ENCODE measurements at places on chromosomes 1 and 21.

- no peak for DNase-seq
Observed at GRCh38 chr21:45161038-45161945, 86.9 kb downstream of the ADARB1 start.

- DNase-seq, result no peak
Observed at GRCh38 chr1:100358210-100358609, 5.9 kb downstream of the CDC14A start.

- DNase-seq, result no peak
Observed at GRCh38 chr1:215875712-215876111, 308.6 kb downstream of the KCTD3 start.

DNA sequence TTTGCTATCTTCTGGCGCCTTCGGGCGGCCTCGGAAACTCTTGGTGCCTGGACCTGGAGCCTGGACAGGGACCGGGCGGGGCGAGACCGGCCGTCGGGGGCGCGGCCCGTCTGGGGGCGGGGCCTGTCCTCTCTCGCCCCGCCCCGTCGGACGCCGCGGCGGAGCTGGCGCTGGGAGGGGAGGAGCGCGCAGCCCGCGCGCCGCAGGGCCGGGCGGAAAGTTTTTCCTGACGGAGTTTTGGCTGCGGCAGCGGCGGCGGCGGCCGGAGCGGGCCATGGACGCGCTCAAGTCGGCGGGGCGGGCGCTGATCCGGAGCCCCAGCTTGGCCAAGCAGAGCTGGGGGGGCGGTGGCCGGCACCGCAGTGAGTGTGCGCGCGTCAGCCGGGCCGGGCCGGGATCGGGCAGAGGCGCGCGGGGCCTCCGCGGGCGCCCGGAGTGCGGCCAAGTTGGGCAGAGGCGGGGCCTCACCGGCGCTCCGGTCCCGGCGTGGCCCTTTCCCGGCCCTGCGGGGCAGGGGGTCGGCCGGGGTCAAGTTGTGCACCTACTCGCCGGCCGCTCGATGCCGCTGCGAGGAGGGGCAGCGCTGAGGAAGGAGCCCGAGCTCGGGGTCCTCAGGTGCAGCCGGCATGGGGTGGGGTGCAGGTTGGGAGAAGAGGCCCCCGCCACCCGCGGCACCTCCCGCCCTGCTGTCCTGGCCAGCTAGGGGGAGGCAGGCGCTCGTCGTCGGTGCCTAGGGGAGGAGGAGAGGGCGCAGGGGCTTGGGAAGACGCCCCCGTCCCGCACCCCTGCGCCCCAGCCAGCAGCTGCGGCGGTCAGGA lies at the start of gene LDLRAP1:
Gene LDLRAP1, plus strand, starts transcription at position 182 of the 818 bp plus-strand sequence. Its CDS starts 93 bp downstream, at position 275.
- peak; percentile 78 for DNase-seq

- no peak for DNase-seq
Observed at GRCh38 chr1:115182012-115182715, 92.9 kb upstream of the TSPAN2 start.

GRCh38 chr1:230622151-230622550 lies 20.1 kb upstream of the COG2 start:
- no peak for DNase-seq

DNA sequence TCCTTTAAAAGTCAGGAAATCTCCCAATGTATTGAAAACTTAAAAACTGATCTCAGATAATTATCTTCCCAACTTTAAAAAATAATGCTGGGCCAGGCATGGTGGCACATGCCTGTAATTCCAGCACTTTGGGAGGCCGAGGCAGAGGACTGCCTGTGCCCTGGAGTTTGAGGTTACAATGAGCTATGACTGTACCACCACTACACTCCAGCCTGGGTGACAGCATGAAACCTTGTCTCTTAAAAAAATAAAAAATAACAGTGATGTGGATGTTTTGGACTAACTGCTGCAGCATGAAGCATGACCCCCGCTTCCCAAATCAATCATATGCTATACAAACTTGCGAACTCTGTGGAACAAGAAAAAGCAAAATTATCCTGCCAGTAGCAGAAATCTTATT lies 186.3 kb downstream of the RERE start:
- DNase-seq, result no peak

DNA sequence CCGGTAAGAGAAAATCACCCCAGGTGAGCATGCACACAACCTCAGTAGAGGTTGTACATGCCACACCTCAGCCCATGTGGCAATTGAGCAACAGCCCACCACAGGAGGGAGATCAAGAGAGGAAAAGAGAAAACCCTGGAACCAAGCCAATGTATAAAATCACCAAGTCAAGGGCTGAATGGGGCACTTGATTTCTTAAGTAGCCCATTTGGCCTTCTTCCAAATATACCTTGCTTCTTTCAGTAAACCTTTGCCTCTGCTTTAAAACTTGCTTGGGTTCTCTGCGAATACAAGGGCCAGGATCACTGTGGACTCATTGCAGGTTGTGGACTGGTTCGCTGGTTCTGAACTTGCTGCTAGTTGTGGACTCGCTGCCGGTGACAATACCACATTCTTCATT lies 1814.0 kb downstream of the PLA2G4A start:
- no peak for DNase-seq

DNA sequence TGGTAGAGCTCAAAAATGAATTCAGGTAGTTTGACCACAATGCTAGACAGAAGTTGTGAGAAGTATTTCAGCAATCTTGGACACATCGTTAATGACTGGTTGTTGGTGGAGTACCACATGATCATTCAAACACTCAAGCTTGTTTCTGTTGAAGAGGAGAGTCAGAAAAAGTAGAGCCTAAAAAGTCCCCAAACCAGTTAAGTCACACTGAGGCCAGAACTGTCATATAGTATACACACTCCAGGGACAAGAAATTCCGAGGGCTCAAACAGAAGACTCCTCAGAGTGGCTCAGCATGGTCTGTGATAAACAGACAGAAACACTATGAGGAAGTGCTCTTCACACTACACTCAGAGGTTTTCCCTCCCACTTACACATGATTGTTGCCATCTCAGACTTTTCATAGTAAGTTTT lies 5.8 kb downstream of the TRIM33 start:
- DNase-seq, result no peak

- no peak for DNase-seq
Observed at GRCh38 chr1:104745875-104746274, 996.2 kb downstream of the AMY1C start.

GRCh38 chr21:42635848-42636519 lies 17.4 kb upstream of the PDE9A start:
- no peak for DNase-seq
